ENCODE measurements at places on chromosomes 5 and 9.

GRCh38 chr9:15873573-15874177 is 320.8 kb downstream of the CCDC171 start:
- no peak for DNase-seq

- DNase-seq, result no peak
These were observed 143.2 kb upstream of the TRIM32 start for GRCh38 chr9:116543731-116544400.

DNA sequence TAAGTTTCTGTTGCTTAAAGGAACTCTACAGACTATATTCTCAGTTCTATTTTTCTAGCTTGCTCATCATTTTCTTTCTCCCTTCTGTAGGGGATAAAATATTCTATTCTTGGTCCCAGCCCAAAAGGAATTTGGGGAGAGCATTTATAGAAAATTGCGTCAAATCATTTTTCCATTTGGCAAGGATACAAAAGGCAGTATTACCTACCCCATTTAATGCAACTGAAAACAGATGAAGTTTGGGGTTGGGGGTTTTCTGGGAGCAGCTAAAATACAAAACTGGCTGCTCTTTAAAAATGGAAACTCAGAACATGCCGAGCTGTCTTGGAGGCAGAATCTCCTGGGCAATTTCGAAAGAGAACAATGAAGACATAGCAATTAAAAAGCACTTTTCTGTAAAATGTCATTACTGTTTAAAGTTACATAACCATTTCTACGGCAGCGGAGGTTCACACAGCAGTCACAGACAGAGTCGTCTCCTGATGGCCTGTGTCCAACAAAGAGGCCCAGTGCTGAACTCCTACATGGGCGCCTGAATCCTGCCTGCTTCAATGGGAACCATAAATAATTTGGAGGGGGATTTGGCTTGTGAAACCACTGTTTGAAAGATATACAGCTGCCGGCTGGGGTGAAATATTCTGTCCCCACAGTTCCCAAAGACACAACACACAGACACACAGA is 152.4 kb downstream of the BRINP1 start:
- DNase-seq, result peak; percentile 22

- DNase-seq, result no peak
These were observed 189.4 kb downstream of the CCDC192 start for GRCh38 chr5:127892467-127893207.

DNA sequence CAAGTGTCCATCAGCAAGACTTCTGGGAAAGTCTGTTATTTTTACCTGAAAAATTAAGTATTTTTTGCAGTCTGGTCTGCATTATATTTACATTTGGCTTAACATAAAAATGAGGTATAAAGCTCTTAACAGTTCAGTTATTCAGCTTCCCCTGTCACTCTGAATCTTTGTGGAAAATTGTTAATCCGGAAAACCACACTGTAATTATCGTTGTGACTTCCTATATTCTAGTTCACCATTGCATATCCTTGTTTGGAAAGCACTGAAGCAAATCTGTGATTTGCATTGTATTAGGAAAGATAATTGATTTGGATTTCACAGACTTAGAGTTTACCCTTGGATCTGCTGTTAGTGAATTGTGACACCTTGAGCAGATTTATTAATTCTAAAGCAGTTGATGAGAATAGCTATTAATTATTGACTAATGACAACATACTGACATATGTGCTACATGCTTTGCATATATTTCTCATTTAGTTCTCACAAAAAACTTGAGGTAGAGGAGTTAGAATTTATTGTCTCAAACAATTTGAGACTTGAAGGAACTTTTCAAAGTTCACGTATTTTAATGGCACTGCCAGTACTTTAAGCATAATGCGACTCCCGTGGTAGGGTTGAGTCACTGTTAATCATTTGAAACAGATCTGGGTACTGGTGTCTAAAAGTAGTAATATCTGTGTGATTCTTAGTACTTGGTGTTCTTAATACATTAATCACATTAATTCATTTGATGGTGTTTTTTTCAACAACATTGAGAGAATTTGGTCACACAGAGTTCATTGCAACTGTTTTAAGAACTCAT is 71.8 kb upstream of the LRRC70 start:
- peak; percentile 16 for DNase-seq

DNA sequence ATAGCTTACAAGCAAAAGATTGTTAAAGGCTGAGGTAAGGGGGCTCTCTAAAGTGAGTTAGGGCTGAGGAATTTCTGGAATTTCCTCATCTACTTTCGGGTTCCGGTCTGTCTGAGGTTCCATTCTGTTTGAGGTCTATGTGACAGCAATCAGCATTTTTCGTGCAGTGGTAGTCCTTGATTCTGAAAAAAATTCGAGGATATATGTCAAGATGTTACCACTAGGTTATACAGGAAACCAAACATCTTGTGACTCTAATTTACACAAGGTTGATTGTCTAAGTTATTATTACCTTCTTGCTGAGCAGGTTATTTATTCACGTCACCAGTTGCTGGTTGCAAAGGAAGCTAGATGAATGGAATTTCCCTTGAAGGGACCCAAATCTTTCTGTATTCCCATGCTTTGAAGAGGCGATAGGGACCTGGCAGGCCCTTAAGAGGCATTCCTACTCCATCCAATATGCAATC is 35.2 kb downstream of the RLN2 start:
- peak; percentile 74 for DNase-seq

- no peak for DNase-seq
These were observed 143.0 kb downstream of the GPBP1 start for GRCh38 chr5:57316798-57317327.

DNA sequence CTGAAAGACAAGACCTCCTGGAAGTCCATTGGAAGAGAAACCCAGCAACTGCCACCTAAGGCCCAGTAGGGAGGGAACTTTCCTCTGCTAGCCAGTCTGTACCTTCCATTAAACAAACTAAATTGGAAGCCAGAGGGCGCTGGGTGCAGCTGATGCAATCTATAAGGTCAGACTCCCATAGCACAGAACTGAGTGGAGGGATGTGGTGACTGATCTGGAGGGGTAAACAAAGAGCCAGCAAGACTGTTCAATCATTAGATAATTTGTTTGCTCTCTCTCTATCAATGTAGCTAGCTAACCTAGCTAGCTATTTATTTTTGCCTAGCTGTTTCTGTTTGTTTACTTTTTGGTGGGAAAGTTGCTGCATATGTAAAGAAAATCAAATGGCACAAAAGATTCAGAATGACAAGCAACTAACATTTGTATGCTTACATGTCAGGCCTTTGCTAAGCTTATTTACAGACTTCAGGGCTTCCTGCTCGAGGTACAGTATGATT is 291.8 kb upstream of the DAB2 start:
- DNase-seq, result peak; percentile 52

DNA sequence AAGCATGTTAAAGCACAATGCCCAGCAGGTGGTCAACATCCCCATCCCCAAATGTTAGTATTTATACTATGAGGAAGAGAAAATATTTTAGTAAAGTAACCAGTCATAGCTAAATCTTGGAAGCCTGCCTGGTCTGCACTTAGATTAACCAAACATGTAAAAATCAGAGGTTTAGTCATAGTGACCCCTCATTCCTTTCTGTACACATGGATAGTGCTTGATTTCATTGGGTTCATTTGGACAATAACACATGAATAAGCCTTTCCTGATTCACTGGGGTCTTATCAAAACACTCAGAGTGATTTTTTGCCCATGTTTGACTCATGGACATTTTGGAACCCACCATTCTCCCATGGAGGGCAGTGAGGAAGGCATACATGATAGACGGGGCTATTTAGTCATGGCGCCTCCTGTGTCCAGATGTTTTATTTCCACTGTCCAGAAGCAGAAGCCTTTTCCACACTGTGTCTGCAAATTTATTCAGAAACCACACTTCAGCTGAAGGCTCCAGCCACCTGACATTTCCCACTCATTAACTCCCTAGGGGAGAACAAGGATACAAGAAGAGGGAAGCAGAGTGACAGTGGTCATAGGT is 32.5 kb downstream of the OR1J1 start:
- DNase-seq, result no peak

- no peak for DNase-seq
These were observed 543.7 kb upstream of the TLE4 start for GRCh38 chr9:79028101-79028500.

DNA sequence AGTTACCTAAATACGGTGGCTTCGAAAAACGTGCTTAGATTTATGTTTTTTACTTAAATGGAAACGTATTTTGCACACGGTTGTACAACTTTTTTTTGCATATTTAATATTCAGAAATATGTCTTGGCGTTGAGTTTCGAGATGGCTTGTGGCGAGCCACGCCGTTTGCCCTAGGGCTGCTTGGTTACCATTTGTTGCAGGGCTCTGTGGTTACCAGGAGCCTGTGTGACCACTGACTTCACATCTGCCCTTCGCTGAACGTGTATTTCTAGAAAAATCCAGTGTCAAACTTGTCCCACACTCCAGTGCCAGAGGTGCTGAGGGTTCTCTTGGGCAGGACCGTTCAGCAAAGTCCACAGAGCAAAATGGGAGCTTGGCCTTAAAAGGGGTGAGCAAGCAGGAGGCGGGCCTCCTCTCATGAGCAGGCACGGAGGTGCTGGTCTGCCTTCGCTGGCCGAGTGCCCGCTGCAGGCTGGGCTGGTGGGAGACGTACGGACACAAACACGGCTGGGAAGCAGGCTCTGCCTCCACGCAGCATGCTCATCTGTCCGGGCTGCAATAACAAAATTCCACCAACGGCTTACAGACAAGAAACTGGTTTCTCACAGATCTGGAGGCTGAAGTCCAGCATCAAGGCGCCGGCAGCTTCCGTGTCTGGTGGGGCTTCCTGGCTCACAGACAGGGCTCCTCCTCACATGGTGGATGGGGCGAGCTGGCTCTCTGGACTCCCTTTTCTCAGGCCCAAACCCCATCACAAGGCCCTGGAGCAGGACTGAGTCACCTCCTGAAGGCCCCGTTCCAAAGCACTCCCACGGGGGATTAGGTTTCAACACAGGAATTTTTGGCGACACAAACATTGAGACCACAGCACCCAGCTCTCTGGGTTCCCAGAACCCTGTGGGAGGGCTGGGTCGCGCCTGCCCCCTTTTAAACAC is 5.4 kb downstream of the MRPL36 start:
- DNase-seq, result no peak

DNA sequence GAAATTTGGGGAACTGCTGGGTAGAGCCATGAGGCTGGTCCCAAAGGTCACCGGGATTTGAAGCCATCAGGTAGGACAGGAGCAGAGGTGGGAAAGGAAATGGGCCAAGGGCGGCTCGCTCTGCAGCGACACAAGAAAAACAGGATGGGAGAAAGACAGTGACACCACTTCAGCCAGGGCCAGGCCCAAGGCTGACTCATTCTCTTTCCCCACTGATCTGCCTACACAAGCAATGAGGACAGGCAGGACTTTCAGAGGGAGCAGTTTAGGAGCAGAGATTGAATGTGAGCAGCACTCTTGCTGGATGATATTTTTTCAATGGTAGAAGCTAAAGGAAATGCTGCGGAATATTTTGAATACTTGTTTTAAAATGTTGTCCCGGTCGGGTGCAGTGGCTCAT is 3.5 kb downstream of the RUFY1 start:
- no peak for DNase-seq

DNA sequence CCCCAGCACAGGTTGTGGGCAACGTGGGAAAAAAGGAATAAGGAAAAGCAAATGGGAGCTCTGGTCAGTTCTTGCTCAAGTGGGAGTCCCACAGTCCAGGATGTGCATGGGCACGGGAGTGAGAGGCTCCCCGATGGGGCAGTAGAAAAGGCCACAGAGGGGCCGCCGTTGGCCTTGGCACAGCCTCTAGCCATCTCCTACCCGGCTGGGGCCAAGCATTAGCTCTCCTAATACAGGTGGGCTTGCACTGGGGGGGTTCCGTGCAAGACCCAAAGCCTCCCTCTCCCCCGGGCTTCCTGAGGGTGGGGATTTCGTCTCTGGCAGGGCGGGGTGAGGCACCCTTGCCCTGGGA is 212.2 kb upstream of the MVB12B start:
- no peak for DNase-seq

DNA sequence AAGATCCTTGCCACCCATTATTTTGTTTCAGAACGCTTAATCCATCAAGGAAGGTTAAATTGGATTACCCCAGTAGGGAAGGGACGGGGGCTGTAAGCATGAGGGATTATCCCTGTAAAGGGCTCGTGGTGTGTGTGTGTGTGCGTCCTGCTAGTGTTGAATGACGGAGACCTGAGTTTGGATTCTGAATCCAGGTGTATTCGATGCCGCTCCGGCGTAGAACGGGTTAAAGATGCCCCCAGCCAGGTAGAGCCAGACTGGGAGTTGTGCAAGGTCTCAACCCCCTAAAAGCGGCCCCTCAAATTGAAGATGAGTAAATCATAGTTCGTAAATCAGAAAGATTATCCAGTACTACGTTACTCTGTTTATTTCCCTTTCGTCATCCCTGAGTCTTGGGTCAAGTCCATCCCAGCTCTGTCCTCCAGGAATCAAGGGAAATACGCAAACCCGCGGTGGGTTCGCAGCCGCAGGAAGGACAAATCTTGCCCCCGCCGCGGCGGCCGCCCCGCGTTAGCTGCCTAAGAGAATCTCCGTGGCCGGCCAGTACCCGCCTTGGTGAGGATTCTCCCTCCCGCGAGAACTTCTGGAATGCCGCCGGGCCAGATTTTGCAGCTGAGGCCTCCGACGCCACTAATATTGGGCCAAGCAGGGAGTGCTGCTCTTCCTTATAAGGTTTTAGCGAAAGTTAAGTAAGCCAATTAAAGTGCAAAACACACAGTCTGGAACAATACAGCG is 586 bp upstream of the MTAP start:
- no peak for DNase-seq

DNA sequence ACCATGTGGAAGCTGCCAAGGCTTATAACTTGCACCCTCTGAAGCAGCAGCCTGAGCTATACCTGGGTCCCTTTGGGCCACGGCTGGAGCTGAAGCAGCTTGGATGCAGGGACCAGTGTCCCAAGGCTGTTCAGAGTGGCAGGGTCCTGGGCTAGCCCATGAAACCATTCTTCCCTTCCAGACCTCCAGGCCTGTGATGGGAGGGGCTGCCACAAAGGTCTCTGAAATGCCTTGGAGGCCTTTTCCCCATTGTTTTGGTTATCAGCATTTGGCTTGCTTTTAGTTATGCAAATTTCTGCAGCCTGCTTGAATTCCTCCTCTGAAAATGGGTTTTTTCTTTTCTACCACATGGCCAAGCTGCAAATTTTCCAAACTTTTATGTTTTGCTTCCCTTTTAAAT is 433.7 kb upstream of the ACO1 start:
- DNase-seq, result no peak

DNA sequence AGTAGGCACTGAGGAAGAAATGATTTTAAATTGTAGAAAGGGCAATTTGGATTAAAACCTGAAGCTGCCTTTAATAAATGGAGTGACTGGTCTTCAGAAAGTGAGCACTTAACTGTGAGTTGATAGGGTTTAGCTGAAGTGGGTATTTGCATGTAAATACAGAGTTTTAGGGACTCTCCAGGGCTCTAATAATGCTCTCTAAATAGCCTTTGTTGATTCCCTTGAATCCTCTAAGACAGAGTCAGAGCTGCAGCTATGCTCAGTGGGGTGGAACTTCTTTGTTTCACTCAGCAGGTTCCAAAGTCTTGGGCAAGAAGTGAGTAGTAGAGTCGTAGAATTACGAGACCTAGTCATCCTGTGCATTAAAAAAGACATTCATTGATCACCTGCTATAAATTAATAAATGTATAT is 21.4 kb downstream of the GLRA1 start:
- DNase-seq, result no peak

Data from SK-N-MC (cell line).